Memory B cell (primary cell): ENCODE measurements at places on chromosomes 13 and 19.

- no peak for DNase-seq
These were observed 43.0 kb upstream of the CSNK1A1L start for GRCh38 chr13:37148501-37148900.

DNA sequence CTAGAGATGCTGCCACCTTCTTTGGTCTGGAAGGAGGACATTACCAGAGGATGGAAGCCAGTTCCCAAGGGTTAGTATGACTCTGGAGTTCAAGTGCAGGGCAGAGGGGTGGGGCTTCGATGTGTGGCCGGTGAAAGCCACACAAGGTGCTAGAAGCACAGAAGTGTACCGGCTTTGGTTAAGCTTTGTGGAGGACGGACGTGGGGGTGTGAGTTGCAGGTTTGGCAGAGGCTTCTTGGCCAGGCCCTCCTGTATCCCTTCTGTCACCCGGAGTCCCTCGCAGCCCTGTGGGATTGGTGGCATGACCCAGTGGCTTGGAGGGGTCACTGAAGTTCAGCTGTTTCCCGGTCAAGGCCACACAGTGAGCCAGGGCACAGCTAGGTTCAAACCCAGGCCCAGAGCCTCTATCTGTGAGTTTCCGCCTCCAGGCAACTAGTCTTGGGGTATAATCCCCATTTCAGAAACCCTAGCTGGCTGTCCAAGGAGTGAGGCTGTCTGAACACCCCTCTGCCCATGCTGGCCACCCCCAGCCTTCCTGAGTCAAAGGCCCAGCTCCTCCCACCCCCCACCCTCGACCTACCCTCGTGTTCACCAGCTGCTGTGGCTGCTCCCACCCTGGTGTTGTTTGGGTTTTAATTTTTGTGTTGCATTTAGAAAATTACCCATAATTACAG lies 4.6 kb upstream of the SSBP4 start:
- no peak for DNase-seq

DNA sequence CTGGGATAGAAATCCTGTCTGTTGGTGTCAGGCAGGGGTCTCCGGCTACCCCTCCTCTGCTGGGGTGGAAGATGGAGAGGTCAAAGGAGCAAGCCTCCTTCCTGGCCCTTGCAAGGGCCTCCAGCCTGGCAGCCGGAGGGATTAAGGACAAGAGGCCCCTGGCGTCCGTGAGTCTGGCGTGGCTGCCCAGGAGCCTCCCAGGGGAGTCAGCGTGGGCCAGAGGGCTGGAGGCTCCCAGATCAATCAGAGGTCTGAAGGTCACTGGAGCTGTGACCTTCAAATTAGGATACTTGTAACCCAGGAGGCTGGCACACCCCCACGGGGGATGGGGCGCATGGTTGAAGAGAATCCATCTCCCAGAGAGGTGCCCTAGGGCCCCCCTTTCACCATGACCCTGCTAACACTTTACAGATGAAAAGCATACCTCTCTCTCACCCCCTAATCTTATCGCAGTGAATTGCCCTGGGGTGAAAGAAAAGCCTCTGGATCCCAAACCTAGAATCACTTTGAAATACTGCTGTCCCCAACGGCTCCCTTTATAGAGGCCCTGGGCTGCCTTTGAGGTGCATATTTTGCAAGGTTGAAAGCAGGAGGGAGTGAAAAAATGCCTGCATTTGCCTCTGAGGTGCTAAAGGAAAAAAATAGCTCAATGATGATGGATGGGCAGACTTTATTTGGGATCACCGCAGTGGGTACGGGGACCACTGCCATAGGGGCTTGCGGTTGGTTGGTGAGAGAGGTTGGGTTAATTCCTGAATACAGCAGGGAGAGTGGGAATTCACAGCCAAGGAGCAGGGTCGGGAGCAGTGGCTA lies 44.9 kb upstream of the PEG3 start:
- DNase-seq: no peak

GRCh38 chr13:114259374-114259773 lies 22.0 kb upstream of the UPF3A start:
- DNase-seq: no peak

DNA sequence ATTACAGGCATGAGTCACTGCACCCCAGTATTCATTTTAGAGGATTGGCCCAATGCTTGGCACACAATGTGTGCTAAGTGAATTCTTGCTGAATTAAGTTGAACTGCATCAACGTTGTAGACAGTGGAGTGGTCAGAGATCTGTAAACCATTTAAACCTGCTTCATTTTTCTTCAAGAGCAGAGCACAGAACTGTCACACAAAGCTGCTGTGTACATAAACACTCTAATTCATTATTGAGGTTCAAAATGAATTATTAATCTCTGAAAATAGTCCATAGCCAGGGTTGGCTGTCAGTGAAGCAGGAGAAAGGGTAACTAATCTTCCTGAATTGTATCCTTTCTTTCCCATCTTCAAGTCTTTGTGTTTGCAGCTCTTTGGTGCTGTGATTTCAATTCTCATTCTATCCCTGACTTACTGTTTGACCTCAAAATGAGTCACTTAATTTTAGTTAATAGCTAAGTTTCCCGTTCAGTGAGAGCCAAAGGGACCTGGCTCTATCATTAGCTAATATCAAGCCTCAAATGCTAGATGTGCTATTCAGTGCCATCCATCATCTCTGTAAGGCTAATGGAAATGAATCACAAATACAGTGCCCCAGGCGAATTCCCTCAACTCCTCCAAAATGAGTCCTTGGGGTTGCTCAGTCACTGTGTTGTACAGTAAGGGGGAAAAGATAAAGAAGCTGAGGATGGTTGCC lies 77.0 kb upstream of the TSC22D1 start:
- DNase-seq: no peak

DNA sequence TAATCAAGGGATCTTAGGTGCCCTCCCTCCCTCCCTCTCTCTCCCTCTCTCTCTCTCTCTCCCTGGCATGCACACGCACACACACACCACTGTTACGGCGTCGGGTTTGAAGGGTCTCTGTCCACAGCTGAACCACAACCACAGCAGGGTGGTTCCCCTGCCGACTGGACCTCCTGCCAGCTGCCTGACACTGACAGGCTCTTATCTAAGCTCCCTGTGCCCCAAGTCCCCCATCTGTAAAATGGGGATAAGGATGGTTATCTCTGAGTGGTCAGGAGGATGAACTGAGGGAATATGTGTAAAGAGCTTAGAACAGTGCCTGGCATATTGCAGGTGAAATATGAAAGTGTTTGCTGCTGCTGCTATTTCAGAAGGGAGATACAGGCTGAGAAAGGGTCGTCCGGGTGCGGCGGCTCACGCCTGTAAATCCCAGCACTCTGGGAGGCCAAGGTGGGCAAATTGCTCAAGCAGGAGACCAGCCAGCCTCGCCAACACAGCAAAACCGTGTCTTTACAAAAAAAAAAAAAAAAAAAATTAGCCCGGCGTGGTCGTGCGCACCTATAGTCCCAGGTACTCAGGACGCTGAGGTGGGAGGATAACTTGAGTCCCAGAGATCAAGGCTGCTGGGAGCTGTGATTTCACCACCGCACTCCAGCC lies 852 bp upstream of the SHISA7 start:
- DNase-seq: no peak

- DNase-seq: no peak
These were observed 479.1 kb downstream of the SUCLA2 start for GRCh38 chr13:47521890-47522487.

- no peak for DNase-seq
These were observed 102.2 kb upstream of the IPO5 start for GRCh38 chr13:97851269-97851668.

DNA sequence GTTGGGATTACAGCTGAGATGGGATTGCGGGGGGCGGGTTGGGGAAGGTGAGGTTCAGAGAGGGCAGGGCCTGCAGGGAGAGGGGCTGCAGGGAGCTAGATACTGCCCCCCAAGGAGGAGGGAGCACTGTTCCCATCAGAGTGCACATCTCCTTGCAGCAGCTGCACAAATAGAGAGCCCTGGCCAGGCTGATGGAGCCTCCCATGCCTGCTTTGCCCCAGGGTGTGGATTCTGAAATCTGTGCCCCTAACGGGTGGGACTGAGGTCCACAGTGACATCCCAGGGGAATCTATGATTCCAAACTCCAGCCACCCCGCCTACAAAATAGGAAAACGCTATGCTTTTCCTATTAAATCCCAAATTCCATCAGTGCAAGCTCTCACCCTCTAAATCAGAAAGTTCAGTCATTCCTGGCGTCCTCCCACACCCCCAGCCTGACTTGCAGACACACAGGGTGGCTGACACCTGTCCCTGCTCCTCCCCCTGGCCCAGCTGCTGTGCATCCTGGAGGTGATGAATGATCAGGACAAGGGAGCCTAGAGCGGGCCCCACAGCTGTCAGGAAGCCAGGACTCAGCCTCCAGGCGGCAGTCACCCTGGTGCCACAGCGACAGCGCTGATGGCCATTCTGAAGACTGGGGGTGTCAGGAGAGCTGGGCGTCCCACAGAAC lies 6.3 kb upstream of the CEACAM21 start:
- no peak for DNase-seq

DNA sequence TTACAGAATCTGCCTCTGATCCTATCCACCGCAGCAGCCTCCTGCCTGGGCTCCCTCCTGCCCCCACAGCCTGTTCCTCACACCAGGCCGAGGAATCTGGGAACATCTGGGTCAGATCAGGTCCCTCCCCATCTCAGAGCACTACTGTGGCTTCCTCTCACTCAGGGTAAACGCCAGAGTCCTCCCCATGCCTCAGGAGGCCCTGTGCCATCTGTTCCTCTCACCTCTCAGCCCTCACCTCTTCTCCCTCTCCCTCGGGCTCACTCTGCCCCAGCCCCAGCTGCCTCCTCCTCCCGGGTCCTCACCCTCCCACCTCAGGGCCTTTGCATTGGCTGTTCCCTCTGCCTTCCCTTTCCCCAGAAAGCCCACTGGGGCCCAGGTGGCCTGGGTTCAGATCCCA lies 18.2 kb downstream of the FCGBP start:
- DNase-seq: no peak

- DNase-seq: no peak
These were observed 23.8 kb downstream of the ZNF787 start for GRCh38 chr19:56097306-56097705.

GRCh38 chr13:109123971-109124370 lies 494.6 kb downstream of the MYO16 start:
- no peak for DNase-seq

DNA sequence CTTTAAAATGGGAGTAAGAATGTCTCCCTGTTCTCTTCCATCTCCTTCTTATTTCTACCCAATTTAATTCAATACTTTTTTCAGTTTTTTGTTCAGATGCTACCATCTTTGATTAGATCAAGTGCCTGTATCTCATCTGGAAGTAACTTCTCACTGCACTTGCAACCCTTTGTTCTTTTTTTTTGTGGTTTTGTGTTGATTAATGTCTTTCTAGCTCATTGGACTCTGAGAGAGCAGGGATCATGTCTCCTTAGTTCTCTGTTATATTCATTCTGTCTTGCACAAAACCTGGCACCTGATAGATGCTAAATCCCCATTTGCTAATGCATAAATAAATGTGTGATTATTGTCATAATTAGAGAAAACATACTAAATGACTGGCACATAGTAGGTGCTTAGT lies 834 bp upstream of the ITGBL1 start:
- DNase-seq: no peak

- no peak for DNase-seq
These were observed 10.7 kb downstream of the UQCRFS1 start for GRCh38 chr19:29202281-29202680.
